ENCODE measurements at places on chromosomes 6 and 20.

- DNase-seq = no peak
Measured at GRCh38 chr20:676315-676937, 824 bp upstream of the SCRT2 start.

DNA sequence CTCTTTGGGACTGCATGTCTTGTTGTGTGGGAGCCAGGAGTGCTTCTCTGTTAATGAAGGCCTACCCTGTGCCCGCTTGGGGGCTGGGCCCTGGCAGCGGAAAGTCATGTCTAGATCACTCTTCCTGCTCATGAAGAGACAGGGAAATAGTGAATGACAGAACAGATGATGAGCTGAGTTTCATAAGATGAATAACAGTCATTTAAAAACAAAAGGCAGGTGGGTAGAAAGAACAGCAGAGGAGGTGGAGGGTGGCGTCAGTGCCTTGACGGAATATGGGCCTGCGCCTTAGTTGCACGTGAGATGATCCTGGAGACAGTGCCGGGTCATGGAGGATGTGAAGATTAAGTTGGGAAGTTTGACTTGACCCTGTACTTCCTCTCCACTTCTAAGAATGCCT, 85.5 kb downstream of the ARID1B start:
- no peak for DNase-seq

DNA sequence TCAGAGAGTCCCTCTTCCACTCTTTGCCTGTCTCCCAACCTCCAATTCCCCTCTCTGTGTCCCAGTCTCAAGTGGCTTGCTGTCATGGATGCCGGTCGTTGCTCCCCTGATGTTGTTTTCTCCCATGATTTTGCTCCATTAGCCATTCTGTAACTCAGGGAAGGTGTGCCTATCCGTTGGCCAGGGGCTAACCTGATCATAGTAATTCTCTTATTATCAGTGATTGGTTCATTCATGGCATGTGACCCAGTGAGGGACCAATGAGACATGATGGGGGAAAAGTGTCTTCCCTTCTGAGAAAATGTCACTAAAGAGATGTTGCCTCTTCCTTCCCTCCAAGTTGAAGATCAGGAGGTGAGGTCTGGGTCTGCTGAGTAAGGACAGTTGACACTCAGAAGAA, 214.5 kb downstream of the FARS2 start:
- no peak for DNase-seq

GRCh38 chr6:117072134-117072533, 193.2 kb upstream of the VGLL2 start:
- DNase-seq = no peak

GRCh38 chr6:140393665-140394540, 1019.5 kb upstream of the CITED2 start:
- DNase-seq = no peak

DNA sequence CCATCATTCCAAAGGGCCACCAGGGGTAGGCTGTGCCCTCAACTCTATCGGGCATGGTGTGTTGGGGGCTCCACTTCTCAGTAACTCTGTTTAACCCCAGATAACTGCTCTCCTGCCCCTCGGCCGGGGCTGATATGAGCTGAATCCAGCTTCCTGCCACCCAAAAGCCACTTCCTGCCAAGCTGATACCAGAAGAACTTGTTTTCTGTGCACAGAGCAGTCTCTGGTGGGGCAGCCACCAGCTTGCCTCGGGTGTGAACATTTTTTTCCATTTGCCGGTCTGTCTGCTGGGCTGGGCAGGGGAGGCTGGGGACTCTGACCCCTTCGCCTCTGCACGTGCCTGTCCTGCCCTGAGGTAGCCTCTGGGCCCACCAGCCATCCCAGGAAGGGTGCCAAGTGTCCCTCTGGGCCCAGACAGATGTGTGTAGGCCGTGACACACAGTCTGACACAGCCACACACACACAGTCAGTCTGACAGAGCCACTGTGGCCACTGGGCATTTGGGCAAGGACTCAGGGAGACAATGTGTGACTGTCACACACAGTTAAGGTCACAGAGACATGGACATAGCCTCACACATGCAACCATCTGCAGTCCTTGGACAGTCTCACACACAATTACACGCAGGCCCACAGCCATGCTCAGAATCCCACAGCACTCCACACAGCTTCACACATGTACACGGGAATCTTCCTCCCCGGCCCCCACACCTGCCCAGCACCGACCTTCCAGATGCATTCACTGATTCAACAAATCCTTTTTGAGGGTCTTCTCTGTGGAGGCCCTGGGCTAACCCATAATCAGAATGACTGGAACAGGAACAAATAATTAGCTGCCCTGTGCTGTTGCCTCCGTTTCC, 45.1 kb downstream of the NOL4L start:
- peak; percentile 65 for DNase-seq

DNA sequence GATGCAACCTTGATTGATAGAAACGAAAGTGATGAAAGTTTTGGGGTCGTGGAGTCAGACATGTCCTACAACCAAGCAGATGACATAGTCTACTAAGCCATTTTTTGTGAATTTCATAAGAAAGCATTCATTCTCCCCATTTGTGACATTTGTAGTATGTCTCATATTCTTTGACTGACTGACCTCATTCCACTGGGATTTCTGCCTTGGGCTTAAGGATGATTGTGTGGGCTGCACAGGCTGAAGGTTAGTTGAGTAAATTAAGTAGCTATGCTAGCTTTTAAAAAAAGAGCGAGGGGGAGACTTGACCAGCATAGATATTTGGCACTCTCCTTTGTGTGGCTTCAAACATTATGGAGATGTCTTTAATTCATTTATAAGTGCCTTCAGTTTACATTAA, 28.9 kb downstream of the STMND1 start:
- no peak for DNase-seq

DNA sequence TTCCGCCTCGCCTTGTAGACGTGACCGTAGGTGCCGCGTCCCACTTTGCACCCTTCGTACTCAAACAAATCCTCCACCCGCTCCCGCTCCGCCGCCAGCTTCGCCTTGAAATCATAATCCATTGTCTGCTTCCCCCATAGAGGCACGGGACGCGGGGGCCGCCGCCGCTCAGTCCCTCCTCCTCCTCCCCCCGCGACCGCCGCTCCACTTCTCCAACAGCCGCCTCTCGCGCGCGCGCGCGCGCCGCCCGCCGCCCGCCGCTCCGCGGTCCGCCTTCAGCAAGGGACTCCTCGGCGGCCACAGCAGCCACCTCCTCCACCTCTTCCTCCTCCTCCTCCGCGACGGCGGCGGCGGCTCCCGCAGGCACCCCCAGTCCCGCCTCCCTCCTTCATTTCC, 256 bp downstream of the CDK19 start:
- no peak for DNase-seq

DNA sequence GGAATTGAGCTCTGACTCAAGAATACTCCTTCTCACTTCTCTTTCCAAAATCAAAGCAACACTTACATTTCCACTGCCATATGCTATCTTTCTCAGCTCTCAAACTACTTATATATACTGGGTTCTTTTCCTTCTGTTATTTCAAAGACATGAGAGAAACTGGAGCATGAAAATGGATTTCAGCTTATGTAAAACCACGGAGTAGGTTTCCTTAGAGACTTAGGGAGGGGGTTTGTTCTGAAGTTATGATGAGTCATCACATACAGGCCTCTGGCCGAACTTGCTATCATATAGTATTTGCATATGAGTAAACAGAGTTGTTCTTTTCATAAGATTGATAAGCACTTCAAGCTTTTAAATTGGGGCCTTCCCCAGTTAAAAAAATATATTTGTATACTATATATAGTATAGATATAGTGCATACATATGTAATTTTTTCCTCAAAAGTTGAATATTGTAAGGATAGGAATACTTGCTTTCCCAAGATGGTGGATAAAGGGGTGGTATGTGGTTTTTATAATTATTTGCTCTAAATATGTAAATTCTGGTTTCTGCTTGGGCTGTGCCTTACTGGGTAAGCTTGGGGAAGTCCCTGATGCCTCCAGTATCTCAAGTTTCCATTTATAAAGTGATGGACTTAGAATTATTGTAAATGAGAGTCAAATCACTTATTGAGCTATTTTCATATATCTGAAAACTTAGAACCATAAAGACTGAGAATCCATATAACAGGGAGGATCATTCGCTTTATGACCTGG, 273.9 kb downstream of the RFPL4B start:
- no peak for DNase-seq

DNA sequence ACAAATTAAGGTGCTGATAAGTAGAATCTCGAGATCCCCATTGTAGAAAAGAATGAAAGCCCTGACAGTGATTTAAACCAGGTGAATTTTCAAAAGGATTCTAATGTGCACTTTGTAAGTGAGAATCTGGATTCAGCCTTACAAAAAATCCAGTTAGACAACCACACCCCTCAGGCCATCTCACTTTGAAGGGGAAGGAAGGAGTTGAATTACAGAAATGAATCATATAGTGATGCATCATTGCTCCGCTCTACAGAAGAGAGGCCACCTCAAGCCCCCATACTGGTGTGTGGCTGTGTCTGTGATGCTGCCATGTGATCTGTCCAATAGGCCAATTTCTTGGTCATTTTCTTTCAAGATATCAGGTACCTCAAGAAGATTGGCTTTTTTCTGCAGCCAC, 85.5 kb upstream of the NT5E start:
- no peak for DNase-seq
